ENCODE measurements at places on chromosomes 7 and 10.

- DNase-seq: no peak
These were observed 178.9 kb downstream of the SEM1 start for GRCh38 chr7:96530786-96531185.

GRCh38 chr10:80871083-80871482 is 333.4 kb downstream of the SH2D4B start:
- DNase-seq: no peak

DNA sequence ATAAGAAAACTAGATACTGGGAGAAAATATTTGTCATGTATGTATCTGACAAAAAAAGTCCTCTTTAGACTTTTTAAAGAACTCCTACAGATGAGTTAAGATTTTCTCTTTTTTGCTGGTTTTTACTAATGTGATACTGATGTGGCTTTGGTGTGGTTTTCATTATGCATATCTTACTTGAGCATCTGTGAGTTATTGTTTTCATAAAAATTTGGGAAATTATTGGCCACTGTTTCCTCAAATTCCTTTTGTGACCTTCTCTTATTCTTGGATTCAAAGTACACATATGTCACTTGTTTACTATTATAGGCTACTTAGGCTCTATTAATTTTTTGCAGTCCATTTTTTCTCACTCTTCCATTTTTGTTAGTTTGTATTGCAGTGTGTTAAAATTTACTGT is 89.0 kb downstream of the PPP1R9A start:
- DNase-seq: no peak

GRCh38 chr10:70722820-70723424 is 50.6 kb downstream of the ADAMTS14 start:
- no peak for DNase-seq

- DNase-seq: no peak
These were observed 144.1 kb upstream of the PRSS58 start for GRCh38 chr7:142401951-142402350.

DNA sequence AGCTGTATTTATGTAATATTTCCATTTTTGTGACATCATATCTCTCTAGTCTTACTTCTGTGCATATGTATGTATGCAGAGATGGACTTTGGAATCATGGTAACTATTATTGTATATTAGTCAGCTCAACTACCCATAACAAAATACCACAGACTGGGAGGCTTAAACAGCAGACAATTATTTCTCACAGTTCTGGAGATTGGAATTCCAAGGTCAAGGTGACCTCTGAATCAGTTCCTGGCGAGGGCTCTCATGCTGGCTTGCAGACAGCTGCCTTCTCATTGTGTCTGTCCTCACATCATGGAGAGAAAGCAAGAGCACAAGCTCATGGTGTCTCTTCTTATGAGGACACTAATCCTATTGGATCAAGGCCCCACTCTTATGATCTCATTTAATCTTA is 79.1 kb downstream of the RAMP3 start:
- no peak for DNase-seq

GRCh38 chr7:31948029-31948428 is 122.2 kb downstream of the PDE1C start:
- no peak for DNase-seq

DNA sequence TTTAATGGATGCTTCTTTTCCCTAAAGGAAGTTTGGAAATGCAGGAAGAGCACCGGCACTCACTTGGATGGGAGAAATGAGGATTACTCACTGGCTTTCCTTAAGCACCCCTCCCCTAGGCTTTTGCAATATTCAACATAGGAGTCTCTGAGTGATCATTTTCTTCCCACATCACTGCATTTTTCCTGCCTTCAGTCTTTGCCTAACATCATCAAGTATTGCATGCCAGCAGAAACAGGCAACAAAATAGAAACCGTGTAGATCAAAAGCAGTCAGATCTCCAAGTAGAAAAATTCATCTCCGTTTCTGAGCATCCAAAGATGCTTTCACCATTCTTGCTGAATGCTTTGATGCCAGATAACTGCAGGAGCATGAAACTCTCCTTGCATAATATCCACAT is 119.9 kb downstream of the ADCYAP1R1 start:
- no peak for DNase-seq

GRCh38 chr7:82211333-82211732 is 232.2 kb downstream of the CACNA2D1 start:
- no peak for DNase-seq

DNA sequence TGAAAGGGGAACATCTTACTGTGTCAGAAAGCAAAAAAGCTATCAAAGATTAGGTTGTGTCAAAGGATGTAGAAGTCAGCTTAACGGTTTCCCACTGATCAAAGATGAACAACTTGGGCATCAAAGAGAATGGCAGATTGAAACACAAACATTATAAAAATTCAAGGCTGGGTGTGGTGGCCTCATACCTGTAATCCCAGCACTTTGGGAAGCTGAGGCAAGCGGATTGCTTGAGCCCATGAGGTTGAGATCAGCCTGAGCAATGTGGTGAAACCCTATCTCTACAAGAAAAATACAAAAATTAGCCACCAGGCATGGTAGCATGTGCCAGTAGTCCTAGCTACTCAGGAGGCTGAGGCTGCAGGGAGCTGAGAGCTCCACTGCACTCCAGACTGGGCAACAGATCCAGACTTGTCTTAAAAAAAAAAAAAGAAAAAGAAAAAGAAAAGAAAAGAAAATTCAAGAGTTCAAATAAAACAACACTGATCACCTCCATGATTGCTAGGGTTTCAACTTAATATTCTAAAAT is 34.5 kb downstream of the RTKN2 start:
- no peak for DNase-seq

- no peak for DNase-seq
These were observed 113.7 kb downstream of the LRMDA start for GRCh38 chr10:75544993-75545706.

GRCh38 chr10:116877391-116877790 is 28.1 kb downstream of the ENO4 start:
- DNase-seq: no peak

- no peak for DNase-seq
These were observed 633.4 kb downstream of the PARD3 start for GRCh38 chr10:34181553-34182300.

- no peak for DNase-seq
These were observed 24.9 kb downstream of the SKIDA1 start for GRCh38 chr10:21500578-21500910.

GRCh38 chr7:148524479-148525224 is 65.9 kb upstream of the C7orf33 start:
- no peak for DNase-seq

GRCh38 chr10:28219251-28219650 is 83.6 kb downstream of the MPP7 start:
- DNase-seq: no peak

GRCh38 chr10:14585287-14586193 is 189.2 kb downstream of the FAM107B start:
- DNase-seq: no peak

DNA sequence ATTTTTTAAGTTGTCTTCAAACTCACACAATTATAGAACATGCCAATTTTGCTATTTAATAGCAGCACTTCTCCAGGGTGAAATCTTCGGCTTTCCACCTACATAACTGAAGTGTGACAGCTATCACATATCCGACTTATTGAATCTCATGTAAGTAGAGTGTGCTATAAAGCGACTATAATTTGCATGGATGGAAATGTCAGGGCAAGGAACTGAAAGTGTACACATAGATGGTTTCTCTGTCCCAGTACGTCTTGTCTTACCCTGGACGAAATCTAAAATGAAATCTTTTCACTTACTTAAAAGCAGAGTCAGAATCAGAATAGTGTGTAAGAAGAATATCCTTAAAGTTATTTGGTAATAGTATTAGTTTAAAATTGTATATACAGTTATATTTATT is 132.3 kb downstream of the THSD7A start:
- DNase-seq: no peak

DNA sequence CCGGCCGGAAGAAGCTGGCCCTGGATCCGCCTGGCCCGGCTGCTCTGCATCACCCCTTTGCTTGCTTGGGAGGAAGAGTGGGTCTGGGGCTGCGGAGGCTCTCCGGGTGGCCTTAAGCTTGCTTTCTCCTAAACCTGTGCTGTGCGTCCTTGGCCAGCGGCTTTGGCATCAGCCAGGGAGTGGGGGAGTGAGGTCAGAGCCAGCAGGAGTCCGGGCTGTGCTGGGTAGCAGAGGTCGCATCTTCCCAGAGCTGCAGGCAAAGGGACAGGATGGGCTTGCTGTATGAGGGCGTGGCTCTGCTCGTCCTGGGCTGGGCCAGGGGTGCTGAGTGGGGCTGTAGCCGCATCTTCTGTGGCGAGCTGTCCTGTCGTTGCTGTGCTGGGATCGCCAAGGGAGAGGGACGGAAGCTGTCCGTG is 21.1 kb downstream of the BNIP3 start:
- no peak for DNase-seq

- DNase-seq: no peak
These were observed 21.9 kb downstream of the RAB19 start for GRCh38 chr7:140425718-140426117.

GRCh38 chr10:96275685-96276418 is 4.5 kb upstream of the BLNK start:
- no peak for DNase-seq

DNA sequence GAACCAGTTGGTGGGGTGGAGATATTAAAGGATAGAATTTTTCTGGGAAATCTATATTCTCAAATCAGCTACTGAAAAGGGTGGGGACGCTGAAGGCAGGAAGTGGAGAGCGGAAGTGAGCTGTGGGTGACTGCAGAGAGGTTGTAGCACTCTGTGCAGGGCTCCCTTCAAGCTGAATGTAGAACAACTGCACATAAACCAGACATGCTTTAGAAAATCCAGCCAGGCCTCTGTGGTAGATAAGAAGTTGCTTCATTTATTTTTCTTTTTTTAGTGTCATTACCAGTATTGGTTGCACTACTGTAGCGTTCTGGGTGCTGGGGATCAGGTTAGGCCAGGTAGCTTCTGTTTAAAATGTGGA is 127.8 kb downstream of the CELF2 start:
- DNase-seq: peak; percentile 59

- DNase-seq: no peak
These were observed 48.3 kb downstream of the ZNF783 start for GRCh38 chr7:149310113-149310836.

DNA sequence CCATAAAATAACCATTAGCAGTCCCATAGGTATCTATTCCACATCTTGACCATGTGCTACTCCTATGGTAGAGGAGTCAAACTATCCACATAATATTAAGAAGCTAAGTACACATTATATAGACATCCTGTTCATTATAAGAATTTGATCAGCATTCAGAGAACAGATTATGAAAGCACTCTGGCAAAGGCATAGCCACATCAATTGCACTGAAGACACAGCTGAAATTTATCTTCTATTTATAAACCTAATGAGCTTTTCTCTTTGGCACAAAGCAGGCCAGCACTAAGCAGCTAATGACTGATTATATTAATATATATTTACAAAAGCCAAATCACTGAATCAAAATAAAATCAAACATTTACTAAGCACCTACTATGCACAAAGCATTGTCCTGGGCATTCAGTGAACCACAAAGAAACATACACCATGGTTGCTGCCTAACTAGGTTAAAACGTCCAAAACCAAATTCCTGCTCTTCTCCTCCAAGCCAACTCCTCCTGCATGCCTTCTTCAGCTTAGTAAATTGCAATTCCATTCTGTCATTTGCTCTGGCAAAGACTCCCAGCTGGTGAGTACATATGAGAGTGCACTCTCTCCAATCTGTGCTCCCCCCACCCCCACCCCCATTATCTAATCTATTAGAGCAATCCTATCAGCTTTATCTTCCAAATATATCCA is 122.6 kb upstream of the ASAH2 start:
- no peak for DNase-seq

- no peak for DNase-seq
These were observed 55.7 kb upstream of the JCAD start for GRCh38 chr10:30114881-30115625.

DNA sequence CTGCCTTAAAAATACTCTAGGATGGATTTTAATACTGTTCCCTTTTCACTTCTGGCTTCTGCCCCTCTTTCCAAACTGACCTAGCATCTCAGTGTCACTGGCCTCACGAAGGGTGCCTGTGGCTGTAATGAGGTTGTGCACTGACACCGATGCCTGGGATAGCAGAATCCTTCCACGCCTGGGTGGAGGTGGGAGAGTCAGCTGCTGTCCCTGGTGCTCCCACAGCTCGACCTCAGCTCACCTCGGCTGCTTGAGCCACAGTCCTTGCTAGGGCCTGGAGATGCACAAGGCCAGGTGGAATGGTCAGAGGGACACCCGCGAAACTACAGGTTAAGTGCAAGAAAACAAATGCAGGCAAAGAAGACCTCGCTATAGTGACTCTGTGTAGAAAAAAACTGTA is 123.4 kb upstream of the ACBD5 start:
- no peak for DNase-seq

DNA sequence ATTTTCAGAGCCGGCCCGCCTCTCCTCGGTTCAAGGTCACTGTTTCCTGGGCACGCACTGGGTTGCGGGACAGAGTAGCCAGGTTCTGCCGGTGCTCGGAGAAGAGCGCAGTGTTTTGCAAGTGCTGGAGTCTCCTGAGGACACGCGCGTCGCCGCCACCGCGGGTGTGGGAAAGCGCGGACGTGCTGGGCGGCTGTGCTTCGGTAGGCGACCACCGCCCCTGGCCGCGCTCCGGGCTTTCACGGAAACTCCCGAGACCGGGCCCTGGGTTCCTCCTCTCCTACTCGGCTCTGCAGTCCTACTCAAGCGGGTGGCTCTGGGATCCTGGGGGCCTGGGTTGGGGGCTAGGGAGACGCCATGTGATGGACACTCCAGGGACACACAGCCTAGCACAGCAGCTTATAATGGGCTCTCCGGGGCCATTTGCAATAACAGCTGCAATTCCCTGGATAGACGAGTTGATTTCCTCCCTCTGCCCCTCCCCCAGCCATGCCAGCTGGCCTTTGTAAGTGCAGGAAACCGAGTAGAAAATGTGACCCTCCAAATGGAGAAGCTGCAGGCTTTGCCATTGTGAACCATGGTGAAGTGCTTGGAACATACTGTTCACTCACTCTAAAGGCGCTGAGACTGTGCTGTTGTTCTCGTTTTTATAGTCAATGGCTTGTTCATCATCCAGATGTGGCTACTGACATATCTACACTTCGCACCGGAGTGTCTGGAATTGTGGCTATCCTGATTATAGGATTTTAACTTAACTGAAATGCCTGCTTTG is 2.1 kb downstream of the FRAT1 start:
- peak; percentile 15 for DNase-seq

DNA sequence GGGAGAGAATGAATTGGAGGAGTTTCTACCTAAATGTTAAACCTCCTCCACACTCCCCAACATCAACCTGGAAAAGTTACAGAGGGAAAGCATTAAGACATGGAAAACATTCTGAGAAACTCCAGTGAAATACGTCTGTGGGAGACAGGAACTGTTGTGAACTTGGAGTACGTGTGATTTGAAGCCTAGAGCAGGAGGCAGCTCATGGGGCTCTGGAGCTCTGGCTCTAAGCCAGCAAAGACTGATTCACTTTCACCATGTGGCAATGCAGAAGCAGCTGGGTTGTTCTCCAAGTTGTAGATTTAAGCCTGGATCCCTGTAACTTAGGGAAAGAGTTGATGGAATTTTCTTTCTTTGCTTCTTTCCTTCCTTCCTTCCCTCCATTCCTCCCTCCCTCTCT is 503.2 kb downstream of the NRG3 start:
- DNase-seq: no peak

Data from activated CD4-positive, alpha-beta T cell treated with anti-CD3 and anti-CD28 coated beads, Interleukin-2, amount 50 U/mL, for 1 hour (primary cell).